ENCODE measurements at places on chromosomes 16 and 17.

- DNase-seq = no peak
Measured at GRCh38 chr17:82237746-82238471, 9.1 kb downstream of the SLC16A3 start.

- no peak for DNase-seq
Measured at GRCh38 chr16:57504001-57504400, 17.7 kb upstream of the DOK4 start.

DNA sequence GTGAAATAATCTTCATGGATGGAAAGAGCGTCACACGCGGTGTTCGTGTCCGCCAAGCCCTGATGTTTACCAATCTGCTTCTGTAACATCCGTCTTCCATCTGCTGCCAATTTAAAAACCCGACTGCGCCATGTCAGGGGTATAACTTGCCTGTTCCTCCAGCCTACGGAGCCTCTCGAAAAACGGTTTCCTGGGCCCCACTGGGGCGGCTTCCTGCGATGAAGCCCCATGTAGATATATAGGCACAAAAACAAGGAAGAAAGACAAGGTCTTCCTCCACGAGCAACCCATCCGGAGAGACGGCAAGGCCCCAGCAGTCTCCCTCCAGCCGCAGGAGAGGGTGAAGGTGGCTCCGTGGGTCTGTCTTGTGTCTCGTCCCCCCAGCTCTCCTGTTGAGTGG is at the start of gene PTX4:
TSS of gene PTX4 (minus strand) at position 326 of the 400 bp plus-strand sequence. CDS start at position 291, 35 bp downstream.
- DNase-seq = no peak

- no peak for DNase-seq
Measured at GRCh38 chr17:28748852-28749515, 5.2 kb downstream of the TRAF4 start.

DNA sequence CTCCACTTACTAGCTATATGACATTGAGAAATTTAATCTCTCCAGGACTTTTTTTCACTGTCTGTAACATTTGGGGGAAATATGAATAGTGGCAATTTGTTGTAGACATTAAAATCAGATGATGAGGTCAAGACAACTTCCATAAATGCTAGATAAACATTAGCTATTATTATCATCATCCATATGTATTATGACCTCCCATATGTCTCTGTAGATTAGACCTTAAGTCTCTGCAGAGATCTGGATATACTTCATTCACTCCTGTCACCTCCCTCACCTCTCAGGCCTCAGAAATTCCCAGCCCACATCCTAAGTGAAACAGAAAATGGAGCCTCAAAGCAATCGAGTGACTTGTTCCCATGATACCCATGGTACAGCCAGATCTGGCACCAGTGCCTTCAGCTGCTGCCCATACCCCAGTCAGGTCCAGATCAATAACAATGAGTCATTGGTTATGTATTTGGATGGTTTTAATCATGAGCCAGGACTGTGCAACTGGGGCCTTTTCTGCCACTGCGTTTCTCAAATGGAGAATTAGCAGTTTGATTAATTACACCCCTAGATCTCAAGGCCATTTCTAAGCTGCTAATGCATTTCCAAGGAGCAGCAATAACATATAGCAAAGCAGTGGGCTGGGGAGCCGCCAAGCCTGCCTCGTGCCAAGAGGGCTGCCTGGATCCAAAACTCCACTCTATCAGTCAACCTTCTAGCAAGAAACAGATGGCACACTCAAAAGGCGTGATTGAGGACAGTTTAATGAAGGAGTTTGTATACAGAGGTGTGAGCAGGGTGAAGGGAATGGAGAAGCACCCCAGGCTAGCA is 2.6 kb upstream of the FDXR start:
- no peak for DNase-seq

- DNase-seq = no peak
Measured at GRCh38 chr16:79050063-79050462, 550.5 kb downstream of the MAF start.

- DNase-seq = no peak
Measured at GRCh38 chr17:61981323-61981722, 53.5 kb upstream of the INTS2 start.

Data from NK-92 treated with Interleukin-12 subunit alpha and Interleukin-12 subunit beta, amount 100 ng/mL, for 24 hours (cell line).